ENCODE measurements at places on chromosomes 6 and 20. TPM values are rescaled to one million over a fixed set of nuclear protein-coding genes. Genes with fewer than 3 reads are reported as not detected.

KCNS1 gene
- 0.40 TPM for total RNA-seq

RAB44 gene
- total RNA-seq, result 0.36 TPM

TMEM14C gene
- total RNA-seq, result 64.5 TPM

DNA sequence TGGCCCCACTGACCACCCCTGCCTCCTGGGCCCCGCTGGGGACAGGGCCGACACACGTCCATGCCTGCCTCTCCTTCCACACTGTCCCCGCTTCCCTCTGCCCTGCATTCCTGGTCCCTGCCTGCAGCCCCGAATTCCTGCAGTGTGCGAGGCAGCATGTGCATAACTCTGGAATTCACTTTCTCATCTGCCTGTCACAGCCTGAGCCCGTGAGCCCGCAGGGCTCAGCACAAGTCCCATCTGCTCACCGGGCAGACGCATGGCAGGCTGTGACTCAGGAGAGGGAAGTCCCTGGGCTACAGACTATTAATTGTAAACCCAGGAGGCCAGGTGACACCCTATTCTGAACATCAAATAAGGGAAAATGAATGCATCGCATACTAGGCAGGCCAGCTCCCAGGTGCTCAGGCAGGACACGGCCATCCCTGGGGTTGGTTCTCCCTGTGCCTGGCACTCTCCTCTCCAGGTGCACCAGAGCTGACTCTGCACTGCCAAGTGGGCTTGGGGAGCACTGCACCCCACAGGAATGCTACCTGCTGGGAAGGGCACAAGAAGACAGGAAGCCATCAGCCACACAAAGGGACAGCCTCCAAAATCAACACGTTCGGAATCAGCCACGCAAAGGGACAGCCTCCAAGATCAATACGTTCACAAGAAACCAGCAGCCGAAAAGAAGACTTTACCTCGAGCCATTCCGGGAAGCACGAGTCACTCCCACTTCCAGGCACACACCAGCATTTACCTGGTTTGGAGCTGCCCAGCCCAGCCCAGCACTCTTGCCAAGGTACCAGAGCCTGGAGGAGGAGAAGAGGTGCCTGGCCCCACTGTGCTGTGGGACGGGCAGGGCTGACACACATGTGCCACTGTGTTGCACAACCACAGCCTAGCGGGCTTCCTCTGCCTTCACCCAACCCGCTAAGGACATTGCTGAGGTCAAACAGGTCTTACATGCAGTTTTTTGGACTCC is 65.9 kb downstream of the DLL1 start:
- ATAC-seq, result peak; percentile 91

DNA sequence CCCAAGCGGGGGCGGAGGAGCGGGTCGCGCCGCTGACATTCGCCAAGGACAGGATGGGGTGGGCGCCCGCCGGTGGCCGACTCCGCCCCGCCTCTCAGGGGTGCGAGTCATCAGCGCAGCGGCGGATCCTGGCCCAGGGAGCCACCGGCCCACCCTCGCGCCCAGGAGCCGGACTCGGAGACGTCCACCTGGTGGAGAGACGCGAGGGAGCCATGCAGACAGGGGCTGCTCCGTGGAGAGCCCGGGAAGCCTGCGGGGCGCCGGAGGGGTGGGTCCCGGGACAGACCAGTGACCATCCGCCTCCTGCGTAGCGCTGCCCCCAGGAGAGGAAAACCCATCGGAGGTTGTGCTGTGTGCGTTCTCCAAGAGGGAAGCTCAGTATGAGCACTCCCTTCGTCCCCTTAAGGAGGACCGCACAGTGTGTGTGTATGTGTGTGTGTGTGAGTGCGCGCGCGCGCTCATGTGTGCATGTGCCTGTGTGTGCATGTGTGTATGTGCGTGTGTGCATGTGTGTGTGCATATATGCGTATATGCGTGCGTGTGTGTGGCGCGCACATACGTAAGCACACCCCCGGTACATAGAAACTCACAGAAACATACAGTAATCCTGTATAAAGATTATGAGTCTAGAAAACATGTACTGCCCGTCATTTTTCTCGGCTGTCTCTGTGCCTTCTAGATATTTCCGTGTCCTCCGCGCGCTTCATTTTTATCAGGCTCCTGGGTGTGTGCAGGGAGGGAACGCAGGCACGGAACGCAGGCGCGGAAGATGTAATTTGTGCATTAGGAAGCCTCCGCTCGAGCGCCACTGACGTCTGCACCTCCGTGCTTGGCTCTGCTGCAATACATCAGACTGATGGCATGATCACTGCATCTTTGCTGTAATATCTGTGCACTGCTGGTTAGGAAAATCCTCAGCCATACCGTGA is 158.9 kb downstream of the TBXT start:
- no peak for ATAC-seq

DNA sequence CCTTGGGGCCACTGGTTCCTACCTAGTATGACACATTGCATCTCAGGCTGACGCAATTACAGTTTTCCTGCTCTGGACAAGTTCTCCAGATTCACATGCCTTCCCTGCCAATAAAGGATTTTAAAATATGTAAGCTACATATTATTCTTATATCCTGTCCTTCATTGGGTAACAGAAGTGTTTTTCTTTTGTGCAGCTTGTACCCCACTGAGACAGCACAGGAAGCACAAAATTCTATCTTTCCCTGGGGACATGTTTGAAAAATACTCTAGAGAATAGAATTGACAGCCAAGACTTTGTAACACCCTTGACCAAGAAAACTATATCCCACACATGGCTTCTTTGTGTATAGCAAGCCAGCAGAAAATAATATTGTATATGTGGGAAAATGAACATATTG is 456.8 kb downstream of the MAFB start:
- ATAC-seq, result no peak

GRCh38 chr6:119182875-119183274 is 104.4 kb upstream of the FAM184A start:
- no peak for ATAC-seq

DNA sequence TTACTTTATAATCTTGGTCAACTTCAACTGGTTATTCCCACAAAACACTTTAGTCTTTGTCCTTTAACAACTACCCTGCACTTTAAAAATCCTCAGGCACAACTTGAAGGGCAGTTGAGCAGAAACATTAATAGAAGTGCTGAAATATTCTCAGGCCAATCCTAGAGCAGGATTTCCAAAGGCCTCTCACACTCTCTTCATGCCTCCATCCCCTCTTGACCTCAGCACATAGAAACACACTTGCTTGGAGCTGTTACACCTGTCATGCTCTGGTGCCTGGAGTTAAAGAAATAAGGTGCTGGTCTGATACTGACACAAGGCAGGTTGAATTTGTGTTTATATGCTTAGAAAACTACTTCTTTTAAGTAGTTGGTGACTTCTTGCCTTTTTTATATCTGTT is 618.8 kb upstream of the POU3F2 start:
- no peak for ATAC-seq

GRCh38 chr6:33828452-33828763 is 24.6 kb upstream of the MLN start:
- no peak for ATAC-seq

GRCh38 chr20:51326201-51326819 is 216.2 kb downstream of the NFATC2 start:
- ATAC-seq, result peak; percentile 47

GRCh38 chr6:31493875-31494694 is 3.9 kb upstream of the MICB start:
- peak; percentile 70 for ATAC-seq

- no peak for ATAC-seq
Measured at GRCh38 chr6:135658916-135659315, 161.4 kb upstream of the AHI1 start.

DNA sequence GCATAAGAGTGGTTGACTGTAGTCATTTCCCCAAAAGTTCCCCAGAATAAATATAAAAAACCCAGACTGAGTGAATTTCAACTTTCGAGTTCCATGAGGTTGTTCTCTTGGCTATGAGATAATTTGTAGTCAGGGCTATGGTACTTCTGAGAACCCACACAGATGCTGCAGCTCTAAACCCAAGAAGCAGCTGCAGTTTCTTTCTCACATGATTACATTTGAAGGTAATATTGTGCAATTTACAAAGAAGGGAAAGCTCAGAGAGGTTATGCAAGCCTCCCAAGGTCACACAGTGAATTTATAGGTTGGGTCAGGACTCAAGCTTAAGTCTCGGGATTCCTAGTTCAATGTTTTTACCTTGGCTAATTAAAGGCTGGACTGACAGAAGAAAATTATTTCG is 29.7 kb upstream of the CD93 start:
- ATAC-seq, result no peak

DNA sequence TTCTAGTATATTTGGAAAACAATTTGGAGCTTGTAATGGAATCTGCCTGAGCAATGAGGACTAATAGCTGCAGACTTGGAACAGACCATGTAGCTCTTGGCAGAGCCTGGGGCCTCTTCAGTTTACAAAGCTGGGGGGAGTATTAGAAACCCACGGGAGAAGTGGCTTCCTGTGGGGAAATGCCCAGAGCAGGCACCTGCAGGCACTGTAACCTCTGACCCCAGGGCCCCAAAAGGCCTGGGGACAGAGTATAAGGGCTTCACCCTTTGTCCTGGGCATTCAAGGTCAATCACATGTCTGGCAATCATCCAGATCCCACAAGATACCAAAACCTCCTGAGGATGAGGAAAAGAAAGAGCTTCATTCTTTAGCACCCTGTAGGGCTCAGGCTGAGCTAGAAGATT is 19.4 kb downstream of the PKIG start:
- ATAC-seq, result peak; percentile 29

- no peak for ATAC-seq
Measured at GRCh38 chr20:62412194-62413024, 5.3 kb upstream of the CABLES2 start.

- ATAC-seq, result no peak
Measured at GRCh38 chr6:72260489-72260888, 361.4 kb upstream of the KCNQ5 start.
